ENCODE measurements at places on chromosomes 16 and 17.

- no peak for DNase-seq
Measured at GRCh38 chr16:21097151-21097550, 53.5 kb downstream of the DNAH3 start.

- DNase-seq: no peak
Measured at GRCh38 chr16:54538276-54538675, 251.7 kb upstream of the IRX3 start.

DNA sequence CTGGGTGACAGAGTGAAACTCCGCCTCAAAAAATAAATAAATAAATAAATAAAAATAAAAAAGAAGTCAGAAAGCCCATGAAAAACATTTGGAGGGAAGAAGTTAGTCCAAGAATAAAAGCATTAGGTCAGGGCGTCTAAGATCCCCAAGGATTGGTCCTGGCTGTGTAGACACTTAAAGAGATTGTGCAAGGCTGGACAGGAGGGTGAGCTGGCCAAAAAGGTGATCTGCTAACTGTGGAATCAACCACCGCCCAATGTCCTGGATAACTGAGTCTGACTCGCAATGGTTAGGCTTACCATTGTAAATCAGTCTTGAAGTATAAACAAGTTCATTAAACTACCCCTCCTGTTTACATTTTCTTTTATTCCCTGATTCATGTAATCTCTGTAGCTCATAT is 8.8 kb upstream of the ABCA8 start:
- no peak for DNase-seq

- DNase-seq: no peak
Measured at GRCh38 chr16:47008174-47008573, 34.7 kb upstream of the DNAJA2 start.

DNA sequence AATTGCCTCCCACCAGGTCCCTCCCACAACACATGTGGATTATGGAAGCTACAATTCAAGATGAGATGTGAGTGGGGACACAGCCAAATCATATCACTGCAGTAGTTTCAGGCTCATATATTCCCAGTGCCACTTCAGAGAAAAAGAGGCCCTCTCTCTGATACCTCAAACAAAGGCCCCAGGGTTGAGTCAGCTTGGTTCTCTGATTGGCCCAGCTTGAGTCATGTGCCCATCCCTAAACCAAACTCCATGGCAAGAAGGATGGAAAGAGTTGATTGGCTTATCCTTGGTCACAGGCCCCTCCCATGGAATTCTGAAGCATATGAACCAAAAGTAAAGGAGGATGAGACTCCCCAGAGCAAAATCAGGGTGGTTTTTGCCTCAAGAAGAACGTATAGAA is 75.9 kb upstream of the IRX6 start:
- no peak for DNase-seq

DNA sequence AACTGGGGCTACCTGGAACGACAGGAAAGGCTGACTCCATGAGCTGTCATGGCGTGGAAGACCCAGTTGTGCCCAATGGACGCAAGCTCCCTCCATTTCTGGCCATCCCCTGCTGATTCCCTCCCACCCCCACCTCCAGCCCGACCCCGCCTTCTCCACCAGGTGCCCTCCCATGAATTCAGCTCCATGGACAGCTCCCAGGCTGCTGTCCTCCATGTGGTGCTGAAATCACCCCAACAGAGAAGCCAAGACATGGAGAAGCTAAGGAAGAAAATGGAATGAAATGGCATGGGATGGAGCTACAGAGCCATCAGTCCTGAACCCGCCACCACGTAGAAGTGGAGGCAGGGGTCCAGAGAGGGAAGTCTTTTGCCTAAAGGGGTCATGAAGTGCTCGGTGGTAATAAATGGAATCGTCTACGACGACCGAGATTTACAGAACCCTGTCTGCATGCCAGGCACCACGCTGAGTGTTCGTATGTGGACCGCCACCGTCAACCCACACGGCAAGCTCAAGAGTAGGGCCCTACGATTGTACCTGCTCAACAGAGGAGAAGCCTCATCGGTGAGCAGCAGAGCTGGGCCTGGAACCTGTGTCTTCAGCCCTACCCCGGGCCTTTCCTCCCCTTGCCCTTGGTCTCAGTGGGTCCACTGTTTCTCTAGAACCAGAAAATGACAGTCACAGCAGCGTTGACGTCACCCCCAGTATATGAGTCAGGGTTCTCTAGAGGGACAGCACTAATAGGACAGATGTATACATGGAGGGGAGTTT is 9.3 kb upstream of the ZC3H18 start:
- no peak for DNase-seq

DNA sequence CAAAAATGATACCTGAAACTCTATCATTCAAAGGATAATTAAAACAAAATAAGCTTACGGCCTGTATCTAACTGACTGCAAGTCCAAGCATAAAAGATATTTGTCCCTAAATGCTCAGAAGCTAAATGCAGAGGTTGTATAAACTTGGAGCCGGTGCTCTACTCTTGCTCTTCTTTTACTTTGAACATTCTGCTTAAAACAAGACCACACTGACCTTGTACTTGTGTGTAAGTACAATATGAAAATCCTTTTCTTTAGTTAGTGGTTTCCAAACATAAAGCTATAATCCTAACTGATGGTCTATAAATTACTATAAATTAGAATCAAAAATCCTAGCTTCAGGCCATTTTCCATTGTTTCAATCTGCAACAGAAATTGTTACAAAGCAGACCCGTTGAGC is 74.6 kb downstream of the SPAG9 start:
- DNase-seq: no peak

- DNase-seq: no peak
Measured at GRCh38 chr17:56505154-56505756, 88.2 kb upstream of the NOG start.

- no peak for DNase-seq
Measured at GRCh38 chr16:86210403-86211193, 299.7 kb upstream of the FOXF1 start.

GRCh38 chr17:72997559-72997958 is 94.9 kb downstream of the SLC39A11 start:
- no peak for DNase-seq

GRCh38 chr17:78889531-78889930 is 13.5 kb downstream of the CEP295NL start:
- no peak for DNase-seq

- no peak for DNase-seq
Measured at GRCh38 chr17:14731591-14731990, 430.7 kb downstream of the HS3ST3B1 start.

DNA sequence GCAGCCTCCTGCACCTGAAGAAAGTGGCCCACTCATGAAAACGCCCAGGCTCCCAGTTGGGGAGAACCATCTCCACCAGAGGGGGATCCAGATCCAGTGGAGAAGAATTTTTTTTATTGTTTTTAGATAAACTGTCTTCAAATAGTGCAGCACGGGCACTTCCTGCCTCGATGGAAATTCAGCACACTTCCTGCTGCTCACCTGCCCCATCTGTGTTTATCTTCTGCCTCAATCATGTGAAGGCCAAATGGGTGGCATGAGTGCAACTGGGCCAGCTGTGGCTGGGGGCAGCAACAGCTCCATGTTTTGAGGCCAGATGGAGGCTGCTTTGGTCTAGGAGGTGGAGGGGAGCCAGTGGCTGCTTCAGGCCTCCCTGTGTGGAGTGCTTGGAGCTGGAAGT is 75.9 kb upstream of the WSB1 start:
- DNase-seq: no peak

GRCh38 chr17:29163563-29163962 is 16.6 kb downstream of the MYO18A start:
- no peak for DNase-seq

DNA sequence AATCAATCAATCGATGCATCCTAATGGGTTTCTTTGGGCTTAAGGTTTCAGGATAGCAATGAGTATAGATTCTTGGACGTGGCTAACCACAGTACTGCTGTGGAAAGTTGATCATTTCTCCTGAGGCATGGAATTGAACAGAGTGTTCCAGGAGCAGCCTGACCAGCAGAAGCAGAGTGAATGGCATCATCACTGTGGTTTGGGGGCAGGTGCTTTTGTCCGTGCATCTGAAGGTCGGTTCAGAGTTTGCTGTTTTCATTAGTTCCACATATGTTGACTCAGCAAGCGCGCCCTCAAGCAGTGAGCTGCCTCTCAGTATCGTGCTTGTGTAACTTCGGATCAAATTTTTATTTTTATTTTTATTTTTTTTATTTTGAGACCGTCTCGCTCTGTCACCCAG is 24.9 kb downstream of the KIAA0513 start:
- no peak for DNase-seq

DNA sequence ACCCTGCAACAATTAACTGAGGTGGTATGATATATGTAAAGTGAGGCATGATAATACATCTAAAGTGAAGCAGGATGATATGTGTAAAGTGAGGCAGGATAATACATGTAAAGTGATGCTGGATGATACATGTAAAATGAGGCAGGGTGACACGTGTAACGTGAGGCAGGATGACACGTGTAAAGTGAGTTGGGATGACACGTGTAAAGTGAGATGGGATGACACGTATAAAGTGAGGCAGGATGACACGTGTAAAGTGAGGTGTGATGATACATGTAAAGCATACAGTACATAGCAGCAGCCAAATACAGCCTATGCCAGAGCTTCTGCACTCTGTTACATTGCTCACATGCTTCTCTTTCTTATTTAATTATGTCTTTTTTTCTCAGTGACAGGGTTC is 184.4 kb upstream of the FOXF1 start:
- DNase-seq: no peak

- no peak for DNase-seq
Measured at GRCh38 chr16:11604783-11605563, 18.3 kb upstream of the LITAF start.

- no peak for DNase-seq
Measured at GRCh38 chr16:1790611-1791255, 2.8 kb downstream of the IGFALS start.
